NCI-H2171 treated with DMSO at 0.1 percent for 48 hours (cell line): ENCODE measurements at places on chromosomes 2 and 18.
A peak's percentile ranks its signal among the peaks of the same experiment; 100 is the strongest.

DNA sequence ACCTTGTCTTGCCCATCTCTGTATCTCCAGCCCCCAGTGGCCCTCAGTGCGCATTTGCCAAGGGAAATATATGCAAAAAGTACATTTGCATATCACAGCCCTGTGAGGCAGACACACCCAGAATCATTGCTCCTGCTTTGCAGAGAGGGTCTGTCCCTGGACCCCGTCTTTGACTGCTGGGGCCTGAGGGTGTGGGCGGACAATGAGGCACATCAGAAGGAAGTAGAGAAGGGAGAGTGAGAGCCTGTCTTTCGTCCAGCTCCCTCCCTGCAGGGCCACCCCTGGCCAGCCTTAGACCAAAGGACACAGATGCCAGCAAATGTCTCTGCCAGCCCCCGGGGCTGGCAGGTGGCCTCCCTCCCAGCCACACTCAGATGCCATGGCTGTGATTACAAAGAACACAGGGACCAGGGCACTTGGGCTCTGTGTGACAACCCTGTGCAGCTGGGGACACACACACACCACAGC is 516.2 kb upstream of the MYT1L start:
- DNase-seq, result peak; percentile 82

DNA sequence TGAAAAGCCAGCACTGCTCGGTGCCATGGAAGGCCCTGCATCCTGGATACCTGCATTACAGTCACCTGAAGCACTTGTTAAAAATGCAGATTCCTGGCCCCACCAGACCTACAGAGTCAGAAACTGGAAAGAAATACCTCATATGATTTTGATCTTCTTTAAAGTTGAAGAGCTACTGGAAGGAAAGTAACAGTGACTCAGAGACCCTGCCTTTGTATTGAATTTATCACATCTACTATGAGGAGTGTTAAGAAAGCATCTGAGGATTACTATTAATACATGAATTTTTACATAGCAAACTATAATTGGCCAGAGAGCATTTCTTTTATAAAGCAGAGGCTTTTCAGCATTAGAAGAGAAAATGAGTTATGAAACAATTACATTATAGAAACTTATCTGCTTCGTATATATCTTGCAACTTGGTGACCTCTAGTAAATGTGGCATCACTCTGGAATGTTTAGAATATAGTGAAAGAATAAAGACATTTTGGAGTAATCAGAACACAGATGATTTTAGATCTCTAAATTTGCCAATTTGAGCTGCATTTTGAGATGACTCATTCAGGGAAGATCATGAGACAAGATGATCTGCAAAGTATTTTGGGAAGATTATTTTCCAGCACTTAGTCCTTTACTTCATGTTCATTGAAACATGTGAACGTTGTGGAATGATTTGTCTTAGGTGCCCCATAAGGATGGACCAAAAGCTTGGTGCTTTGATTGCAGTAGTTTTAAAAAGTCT is 12.2 kb downstream of the PTPRM start:
- DNase-seq, result no peak

GRCh38 chr2:157874997-157875640 is 1.0 kb downstream of the ACVR1 start:
- peak; percentile 59 for DNase-seq

- DNase-seq, result peak; percentile 31
Measured at GRCh38 chr2:219059725-219060682, 717 bp downstream of the IHH start.

DNA sequence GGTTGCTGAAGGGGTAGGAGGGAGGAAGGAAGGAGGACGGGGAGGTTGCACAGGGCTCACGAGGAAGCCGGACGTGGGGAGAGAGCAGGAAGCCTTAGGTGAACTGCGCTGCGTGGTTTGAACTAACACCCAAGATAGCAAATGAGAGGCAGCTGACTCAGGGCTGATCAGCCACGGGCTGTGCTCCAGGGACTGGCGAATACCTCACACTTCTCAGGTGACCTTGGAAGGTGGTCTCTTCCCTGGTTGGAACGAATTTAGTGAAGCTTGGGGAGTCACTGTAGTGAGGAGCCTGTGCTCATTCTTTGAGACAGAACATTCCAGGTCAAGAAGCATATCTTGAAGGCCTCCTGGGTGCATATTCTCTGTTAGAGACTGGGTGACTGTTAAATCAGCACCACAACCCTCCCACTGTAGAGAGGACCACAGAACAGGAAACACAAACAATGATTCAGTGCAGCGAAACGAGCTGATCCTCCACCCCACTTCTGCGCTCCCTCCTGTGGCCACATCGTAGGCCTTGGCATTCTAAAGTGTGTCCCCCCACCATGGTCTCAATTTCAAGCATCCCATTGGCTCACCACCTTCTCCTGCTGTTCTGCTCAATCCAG is 33.8 kb downstream of the TOGARAM2 start:
- no peak for DNase-seq

GRCh38 chr2:173184031-173185004 is 108.7 kb downstream of the MAP3K20 start:
- DNase-seq, result no peak

DNA sequence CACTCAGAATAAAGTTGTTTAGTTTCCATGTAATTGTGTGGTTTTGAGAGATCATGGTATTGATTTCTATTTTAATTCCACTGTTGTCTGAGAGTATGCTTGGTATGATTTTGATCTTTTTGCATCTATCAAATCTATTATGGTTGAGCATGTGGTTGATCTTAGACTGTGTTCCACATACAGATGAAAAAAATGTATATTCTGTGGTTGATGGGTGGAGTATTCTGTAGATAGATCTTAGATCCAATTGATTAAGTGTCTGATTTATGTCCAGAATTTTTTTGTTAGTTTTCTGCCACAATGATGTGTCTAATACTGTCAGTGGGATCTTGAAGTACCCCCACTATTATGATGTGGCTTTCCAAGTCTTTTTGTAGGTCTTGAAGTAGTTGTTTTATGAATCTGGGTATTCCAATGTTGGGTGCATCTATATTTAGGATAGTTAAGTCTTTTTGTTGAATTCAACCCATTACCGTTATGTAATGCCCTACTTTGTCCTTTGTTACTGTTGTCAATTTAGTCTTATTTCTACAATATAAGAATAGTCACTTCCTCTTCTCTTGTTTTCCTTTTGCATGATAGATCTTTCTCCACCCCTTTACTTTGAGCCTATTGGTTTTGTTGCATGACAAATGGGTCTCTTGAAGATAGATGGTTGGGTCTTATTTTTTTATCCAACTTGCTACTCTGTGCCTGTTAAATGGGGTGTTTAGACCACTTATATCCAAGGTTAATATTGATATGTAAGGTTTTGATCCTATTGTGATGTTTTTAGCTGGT is 101.8 kb downstream of the TRABD2A start:
- DNase-seq, result no peak

- no peak for DNase-seq
Measured at GRCh38 chr2:49753344-49753985, 599.1 kb upstream of the FSHR start.

DNA sequence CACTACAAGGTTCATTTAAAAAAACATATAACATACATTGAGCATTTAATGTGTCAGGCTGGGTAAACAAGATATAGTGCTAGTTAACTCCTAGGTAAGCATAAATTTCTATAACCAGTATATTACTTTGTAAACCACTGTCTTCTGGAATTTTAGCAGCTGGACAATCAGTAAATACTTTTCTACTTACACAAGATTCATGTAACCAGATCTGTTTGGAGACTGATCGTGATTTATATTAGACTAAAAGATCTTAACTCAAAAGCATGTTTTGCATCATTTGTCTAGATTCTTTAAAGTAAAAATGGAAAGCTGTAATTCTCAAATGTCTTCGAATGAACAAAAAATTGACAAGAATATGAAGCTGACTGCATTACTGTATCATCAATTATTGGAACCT is 941 bp upstream of the SGO2 start:
- DNase-seq, result no peak

- DNase-seq, result no peak
Measured at GRCh38 chr2:10238396-10238795, 64.3 kb upstream of the HPCAL1 start.

DNA sequence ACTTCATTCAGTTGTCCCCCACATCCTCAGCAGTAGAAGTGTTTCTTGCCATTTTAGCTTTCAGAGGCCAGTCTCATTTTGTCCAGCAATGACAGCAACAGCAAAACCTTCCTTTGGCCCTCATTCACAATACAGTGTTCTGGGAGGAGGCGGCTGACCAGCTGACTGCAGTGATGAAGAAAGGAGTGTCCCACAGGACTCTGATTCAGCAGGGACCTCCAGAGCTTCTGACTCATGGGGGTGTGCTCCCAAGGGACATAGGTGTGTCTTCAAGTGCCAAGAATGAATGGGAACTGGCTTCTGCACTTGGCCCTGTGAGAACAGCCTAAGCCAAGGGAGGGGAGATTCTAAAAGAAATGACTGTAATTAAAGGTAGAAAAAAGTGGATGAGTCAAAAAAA is 147.0 kb upstream of the PELI1 start:
- DNase-seq, result no peak

DNA sequence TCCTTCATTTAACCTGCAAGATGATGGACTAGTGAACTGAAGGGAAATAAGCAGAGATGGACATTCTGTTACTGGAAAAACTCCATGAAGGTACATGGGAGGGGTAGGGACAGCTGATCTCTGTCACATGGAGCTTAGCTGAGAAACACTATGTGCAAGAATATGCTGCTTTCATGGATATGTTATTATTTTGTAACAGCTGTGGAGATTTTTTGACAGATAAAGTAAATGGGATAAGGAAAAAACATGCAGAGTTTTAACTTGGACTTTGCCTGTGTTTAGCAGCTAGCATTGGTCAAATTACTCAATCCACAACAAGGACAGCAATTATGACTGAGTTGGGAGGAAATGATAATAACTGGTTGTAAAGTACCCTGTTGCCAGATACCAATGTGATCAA is 28.7 kb upstream of the HNRNPA3 start:
- no peak for DNase-seq

DNA sequence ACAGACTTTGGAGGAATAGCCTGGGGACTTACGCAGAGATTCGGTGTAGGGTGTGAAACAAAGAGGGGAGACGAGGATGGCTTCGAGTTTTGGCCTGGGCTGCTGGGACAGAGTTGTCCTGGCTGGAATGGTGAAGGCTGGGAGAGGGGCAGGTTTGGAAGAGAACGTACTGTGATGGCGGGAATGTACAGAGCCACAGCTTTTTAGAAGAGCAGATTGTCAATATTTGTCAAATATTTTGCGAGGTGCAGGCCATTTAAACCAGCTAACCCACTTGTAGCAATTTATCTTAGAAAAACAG is 14.4 kb upstream of the ITM2C start:
- DNase-seq, result no peak

DNA sequence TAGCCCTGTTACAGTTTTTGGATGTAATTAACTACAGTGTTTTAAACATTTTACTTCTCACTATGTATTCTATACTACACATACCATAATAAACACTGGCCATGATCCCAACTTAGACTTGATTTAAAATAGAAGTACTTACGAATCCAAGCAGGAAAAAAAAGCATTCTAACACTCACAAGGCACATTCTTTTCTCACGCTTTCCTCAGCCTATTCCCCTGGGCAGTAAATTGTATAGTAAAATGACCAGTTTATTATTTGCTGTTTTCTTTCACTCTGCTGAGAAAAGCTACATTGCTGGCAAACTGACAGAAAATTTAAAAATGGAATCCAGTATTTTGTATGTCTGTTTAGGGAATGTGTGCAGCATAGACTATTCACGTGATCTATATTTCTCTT is 2.8 kb upstream of the TANC1 start:
- DNase-seq, result no peak

DNA sequence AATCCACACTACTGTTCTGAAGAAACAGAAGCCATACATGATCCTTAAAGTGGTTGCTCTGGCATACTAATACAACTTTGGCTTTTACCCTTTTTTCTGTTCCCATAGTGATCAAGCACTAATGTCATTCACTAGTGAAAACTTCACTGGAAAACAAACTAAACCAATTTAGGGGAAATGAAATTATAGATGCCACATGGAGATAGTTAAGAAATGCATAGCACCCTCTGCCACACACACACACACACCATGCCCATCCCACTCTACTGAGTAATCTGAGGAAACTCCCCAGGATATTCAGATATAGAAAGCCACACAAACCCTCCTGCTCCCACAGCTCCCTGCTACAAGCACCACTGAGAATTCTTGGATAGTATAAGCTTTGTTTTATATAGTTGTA is 39.1 kb downstream of the SLC3A1 start:
- no peak for DNase-seq

DNA sequence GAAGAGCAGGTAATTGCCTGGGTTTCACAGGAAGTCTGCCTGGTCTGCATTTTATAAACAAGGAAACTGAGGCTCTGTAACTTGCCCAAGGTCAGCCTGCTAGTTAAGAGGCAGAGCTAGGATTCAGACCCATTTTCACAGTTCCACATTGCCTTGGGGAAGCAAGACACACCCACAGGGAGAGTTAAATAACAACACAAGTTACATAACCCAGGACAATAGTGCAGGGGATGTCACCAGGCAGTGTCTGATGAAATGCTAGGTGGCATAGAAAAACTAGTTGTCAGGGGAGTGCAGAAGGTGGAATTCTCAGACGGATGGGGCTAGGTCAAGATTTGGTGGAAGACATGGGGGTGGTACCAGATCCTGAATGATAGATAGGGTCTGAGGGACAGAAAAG is 69.7 kb downstream of the PRKCE start:
- no peak for DNase-seq

GRCh38 chr2:159913900-159914299 is 115.9 kb upstream of the CD302 start:
- DNase-seq, result no peak

GRCh38 chr2:19762142-19762541 is 139.6 kb downstream of the TTC32 start:
- no peak for DNase-seq

- DNase-seq, result peak; percentile 37
Measured at GRCh38 chr2:219441451-219442255, 7.0 kb downstream of the SPEG start.

GRCh38 chr2:127044165-127044718 is 62.7 kb downstream of the BIN1 start:
- no peak for DNase-seq

- no peak for DNase-seq
Measured at GRCh38 chr2:220420820-220421219, 793.4 kb downstream of the SLC4A3 start.

DNA sequence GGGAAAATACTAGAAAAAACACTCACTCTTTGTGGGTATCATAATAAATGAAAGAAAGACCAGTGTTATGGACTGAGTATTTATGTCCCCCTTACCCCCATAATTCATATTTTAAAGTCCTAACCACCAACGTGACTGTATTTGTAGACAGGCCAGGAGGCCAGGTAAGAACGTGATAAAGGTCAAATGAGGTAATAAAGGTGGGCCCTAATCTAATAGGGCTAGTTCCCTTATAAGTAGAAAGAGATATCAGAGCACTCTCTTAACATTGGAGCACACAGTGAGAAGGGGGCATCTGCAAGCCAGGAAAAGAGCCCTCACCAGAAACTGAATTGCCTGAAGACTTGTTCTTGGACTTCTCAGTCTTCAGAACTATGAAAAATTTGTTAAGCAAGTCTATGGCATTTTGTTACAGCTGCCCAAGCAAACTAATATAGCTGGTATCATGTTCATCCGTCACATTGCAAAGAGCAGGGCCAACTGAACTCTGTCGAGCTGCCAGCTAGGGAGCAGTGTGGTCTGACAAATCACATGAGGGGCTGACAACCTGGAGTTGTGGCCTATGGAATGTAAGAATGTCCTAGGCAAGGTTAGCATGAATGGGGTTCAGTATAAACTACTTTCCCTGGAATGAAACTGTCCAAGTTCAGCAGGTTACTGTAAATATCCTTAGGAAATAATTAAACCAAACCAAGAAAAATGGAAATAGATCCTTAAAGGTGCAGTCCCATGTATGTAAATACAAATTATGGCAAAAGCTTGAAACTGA is 280.9 kb downstream of the ZNF385B start:
- no peak for DNase-seq

- no peak for DNase-seq
Measured at GRCh38 chr2:66845307-66845706, 410.4 kb downstream of the MEIS1 start.
